Effector CD4-positive, alpha-beta T cell (primary cell): ENCODE measurements at places on chromosomes 6 and 20.

GRCh38 chr6:5082487-5083306, 2.4 kb upstream of the PPP1R3G start:
- no peak for DNase-seq

- DNase-seq, result no peak
Measured at GRCh38 chr20:47309806-47310426, 46.6 kb downstream of the ZMYND8 start.

- DNase-seq, result no peak
Measured at GRCh38 chr6:112352607-112353006, 5.5 kb downstream of the RFPL4B start.

- no peak for DNase-seq
Measured at GRCh38 chr6:147906361-147906760, 397.9 kb downstream of the SAMD5 start.

DNA sequence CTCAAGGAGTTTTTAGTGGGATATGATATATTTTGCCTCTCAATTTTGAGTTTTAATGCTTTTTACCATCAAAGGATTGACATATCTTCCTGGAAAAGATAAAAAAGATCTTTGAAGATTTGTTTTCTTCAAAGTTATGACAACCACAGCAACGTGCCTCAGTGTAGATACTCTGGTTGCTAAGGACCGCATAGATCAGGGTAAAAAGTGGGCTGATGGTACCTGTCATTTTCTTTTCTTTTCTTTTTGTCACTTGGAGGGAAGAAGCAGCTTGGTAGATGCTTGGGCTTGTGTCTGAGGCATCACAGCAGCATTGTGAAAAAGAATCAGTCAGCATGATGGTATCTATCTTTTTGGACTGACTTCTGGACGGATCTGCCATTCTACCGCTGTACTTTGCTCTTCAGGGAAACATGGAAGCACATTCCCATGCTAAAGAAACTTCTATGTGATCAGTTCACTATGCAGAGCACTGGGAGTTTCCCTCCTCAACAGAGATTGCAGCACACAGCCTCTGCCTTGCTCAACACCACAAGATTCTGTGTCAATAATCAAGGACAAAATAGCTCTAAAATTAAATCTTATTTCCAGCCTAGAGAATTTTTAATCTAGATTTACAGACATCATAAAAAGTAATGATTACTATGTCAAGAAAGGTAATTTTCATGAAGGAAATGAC, 54.8 kb upstream of the SGK1 start:
- no peak for DNase-seq

GRCh38 chr6:17470938-17471327, 77.5 kb downstream of the CAP2 start:
- no peak for DNase-seq

DNA sequence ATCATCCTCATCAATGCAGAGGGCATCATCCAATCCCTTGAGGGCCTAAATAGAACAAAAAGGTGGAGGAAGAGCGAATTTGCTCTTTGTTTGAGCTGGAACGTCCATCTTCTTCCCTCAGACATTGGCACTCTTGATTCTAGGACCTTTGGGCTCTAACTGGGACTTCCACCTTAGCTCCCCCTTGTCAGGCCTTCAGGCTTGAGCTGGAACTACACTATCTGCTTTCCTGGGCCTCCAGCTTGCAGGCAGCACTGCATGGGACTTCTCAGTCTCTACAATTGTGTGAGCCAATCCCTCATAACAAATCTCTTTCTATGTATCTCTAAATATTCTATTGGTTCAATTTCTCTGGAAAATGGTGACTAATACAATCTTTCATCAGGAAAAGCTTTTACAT, 155.4 kb downstream of the MCHR2 start:
- no peak for DNase-seq

GRCh38 chr20:12786276-12786675, 222.5 kb upstream of the SPTLC3 start:
- DNase-seq, result no peak

DNA sequence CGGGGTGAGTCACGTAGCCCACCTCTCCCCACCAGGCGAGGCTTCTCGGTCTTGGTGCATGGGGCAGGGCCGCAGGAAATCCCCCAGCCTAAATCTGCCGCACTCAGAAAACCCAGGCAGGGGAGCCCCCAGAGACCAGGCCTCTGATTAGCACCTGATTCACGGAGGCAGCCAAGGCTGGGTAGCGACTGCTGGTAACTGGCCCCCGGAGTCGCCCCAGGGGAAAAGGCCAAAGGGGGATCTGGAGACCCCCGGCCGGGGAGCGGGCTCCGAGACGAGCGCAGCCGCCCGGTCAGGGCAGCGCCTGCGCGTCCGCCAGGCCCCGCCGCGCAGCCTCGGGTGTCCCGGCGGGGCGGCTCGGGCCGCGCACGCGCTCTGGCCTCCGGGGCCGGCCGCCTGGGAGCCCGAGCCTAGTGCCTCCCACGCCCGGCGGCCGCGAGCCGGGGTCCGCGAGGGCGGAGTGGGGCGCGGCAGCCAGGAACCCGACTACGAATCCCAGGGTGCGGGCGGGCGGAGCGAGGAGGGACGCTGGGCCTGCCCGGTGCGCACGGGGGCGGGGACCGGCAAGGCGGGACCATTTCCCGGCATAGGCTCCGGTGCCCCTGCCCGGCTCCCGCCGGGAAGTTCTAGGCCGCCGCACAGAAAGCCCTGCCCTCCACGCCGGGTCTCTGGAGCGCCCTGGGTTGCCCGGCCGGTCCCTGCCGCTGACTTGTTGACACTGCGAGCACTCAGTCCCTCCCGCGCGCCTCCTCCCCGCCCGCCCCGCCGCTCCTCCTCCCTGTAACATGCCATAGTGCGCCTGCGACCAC, at the start of gene DUSP22:
DUSP22 (plus strand) TSS at position 791 of the 809 bp plus-strand sequence. CDS start 53 bp downstream, outside the sequence.
- peak; percentile 76 for DNase-seq

DNA sequence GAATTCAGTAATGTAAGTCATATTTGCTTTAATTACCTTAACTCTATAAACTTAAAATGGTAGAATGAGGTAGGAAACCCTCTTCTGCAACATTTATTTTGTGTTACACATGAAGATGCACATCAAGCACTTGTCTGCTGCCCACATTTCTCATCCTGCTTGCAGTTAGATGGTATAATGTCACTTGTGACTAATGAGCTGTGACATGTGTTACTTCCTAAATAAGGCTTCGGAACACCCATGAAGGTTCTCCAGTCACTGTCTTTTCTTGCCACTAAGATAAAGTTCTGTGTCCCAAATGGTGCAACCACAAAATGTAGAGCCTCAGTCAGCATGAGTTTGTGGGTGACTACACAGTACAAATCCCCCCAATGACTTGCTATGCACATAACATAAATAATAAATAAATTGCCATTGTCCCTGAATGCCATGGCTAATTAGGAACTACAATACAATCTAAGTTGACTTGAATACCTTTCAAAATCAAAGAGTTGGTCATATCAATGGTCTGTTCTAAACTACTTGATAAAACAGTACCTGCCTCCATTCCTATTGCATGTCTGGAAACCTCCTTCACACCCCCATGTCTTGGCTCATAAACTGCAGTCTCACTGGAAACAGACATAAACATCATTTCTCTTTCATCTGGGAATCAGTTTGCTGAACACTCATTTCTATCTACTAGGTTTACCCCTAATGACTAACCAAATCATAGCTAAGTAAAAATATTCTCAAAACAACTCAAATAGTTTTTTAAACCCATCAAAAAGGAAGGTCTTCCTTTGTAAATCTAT, 157.2 kb downstream of the PTPRK start:
- DNase-seq, result no peak

DNA sequence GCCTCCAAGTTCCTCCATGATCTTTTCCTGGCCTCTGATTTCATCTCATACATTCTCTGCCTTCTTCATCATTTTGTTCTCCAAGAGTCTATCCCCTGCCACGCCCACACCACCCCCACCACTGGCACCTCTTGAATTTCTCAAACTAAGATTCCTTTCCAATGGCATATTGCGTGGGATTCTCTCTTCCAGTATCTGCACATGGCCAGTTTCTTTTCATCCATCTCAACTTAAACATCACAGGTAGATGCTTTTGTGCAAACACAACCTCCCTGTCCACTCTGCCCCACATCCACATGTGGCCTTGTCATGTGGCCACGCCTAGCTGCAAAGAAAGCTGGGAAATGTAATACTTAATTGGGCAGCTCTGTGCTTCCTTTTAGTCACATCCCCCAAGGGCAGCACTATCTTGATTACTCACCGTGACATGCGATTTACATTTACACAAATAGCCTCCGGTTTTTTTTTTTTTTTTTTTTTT, 33.4 kb upstream of the ZMYND8 start:
- DNase-seq, result no peak

DNA sequence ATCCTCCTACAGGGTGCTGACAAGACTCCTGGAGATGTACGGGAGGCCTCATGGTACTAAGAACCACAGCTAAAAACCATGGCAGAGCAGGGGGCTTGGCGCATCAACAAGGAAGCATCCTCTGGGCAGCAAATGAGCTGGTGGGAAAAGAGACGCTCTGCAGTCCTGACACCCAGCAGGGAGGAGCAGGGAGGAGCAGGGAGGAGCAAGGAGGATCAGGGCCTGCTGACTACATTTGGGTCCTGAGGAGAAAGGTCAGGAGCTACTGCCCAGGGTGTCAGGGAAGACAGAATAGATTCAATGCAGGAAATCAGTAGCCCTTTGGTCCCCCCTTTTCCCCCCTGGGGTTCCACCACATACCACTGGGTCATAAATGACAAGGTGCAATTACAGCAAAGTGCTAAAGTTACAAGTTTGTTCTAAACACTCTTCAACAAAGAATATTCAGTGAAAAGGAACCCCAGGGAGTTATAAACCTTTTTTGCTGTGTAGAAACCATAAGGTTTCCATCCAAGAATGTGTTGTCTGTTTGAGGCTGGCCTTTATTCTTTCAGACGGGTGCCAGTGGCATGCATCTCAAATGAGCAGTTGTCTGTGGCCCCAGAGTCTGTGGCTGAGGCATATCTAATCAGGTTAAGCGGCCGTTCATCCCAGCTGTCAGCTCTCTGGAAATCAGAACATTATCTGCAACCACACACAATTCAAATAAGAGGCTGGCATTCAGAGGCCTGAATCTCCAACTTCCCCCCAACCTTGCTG, 325.0 kb downstream of the CDC5L start:
- DNase-seq, result no peak

- no peak for DNase-seq
Measured at GRCh38 chr20:37406010-37406998, 60.4 kb downstream of the SRC start.

GRCh38 chr6:70388814-70389213, 24.5 kb upstream of the FAM135A start:
- no peak for DNase-seq

GRCh38 chr20:46797206-46797605, 87.8 kb downstream of the SLC2A10 start:
- no peak for DNase-seq

DNA sequence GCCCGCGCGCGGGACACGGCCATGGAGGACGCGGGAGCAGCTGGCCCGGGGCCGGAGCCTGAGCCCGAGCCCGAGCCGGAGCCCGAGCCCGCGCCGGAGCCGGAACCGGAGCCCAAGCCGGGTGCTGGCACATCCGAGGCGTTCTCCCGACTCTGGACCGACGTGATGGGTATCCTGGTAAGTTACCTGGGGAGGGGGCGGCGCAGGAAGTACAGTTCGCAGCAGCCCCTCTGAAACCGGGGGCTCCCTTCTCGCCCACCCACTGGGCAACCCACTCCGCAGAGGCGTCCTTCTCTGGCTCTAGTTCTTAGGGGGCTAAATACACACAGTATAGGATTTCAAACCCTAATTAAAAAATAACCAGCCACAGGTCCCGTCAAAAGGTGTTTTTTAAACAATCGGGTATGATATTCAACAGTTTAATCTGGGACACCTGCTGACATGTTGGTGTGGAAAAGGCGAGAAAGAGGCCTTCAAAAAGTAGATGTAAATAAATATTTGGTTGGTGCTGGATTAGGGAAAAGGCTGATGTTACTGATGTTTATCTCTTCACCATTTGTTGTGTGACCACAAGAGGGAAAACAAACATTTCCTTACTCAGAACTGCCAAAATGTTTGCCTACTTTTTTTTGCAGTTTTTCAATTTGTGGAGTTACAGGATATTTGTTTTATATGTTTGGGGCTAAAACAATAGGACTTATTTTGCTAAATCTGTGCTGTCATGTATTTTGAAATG, 577 bp downstream of the SASH1 start:
- no peak for DNase-seq

DNA sequence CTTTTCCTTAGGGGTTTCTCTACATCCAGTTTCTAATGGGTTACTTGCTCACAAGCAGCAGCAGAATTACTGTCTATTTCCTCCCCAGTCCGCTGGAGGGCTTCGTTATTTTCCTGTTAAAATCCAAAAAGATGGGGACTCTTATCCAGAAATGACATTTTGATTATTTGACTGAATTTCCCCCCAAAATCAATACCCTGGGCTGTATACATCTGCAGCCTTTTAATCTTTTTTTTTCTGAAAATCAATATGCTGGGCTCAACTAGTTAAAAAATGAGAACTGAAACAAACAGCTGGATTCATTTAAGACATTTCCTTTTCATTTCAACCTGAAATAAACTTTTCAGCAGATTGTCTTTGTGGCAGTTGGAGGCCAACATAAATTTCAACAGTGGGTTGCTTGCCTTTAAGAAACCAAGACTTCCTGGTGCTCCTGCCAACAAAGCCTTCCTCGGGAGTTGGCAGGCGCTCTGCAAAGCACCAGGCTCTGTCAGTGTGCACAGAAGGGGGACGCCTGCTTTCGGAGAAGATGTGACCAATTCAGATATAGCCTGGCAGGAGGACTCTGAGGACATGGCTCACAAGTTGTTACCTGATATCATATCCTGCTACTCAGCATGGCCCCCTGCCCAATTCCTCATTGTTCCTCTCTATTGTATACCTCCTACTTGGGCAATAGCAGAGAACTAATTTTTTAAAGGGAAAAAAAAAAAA, 204.7 kb upstream of the ARG1 start:
- no peak for DNase-seq

DNA sequence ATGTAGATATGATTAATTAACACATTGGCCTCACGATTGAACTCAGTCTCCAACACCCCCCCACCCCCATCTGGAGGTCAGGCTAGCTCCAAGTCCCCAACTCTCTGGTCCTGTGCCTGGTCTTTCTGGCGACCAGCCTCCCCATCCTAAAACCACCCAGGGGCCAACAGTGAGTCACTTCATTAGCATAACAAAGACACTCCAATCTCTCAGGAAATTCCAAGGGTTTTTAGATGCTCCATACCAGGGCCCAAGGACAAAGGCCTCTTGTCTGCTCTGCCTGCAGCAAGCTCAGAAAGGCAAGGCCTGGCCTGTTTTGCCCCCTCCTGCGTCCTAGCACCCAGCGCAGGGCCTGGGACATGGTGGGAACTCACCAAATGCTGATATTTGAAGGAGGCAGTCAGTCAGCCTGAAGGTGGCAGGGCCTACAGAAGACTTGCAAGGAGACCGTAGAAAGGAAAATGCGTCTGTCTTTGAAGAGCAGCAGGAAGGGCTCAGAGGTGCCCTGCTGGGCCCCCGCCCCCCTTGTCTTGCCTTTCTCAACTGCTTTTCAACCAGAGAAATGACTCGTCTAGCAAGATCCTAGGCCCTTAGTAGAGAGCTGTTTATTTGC, 184.7 kb downstream of the CDH4 start:
- no peak for DNase-seq

DNA sequence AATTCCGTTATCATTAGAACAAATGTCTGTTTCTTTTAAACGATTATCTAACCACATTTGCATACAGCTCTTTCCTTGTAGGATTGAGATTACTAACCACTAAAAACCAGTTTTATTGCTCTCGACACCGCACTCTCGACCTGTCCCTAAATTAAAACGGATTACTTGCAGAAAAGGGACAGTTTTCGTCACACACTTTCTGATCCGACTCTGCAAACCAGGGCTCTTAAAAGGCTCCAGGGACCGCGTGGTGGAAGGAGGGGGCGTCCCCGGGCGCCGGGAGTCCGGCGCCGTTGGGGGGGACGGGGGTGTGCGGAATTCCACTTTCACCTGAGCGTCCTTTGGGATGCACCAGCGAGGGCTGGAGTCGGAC, 731 bp downstream of the MAK start:
- no peak for DNase-seq
